ENCODE measurements at places on chromosomes 2 and 18.

GRCh38 chr18:54888933-54889332 lies 60.7 kb downstream of the RAB27B start:
- peak; percentile 19 for DNase-seq

- DNase-seq = no peak
These were observed 187.6 kb upstream of the HNMT start for GRCh38 chr2:137776697-137777096.

GRCh38 chr2:103249462-103249861 lies 487.6 kb downstream of the TMEM182 start:
- no peak for DNase-seq

DNA sequence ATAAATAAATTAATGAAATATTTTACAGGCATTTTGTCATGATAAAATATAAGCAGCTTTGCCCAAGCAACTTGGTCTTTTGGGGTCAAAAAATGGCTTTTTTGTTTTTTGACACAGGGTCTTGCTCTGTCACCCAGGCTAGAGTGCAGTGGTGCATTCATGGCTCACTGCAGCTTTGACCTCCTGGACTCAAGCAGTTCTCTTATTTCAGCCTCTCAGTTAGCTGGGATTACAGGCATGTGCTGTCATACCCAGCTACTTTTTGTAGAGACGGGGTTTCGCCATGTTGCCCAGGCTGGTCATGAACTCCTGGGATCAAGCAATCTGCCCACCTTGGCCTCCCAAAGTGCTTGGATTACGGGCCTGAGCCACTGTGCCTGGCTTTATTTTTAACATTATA lies 51.0 kb downstream of the ABI2 start:
- no peak for DNase-seq

- no peak for DNase-seq
These were observed 27.8 kb upstream of the DARS1 start for GRCh38 chr2:136013136-136013685.

- DNase-seq = no peak
These were observed 259.2 kb downstream of the ASXL3 start for GRCh38 chr18:33837191-33837590.

GRCh38 chr18:59219672-59220163 lies at the start of gene GRP:
TSS of gene GRP (plus strand) at chr18:59220158. CDS start at chr18:59220266, 108 bp downstream.
- no peak for DNase-seq

DNA sequence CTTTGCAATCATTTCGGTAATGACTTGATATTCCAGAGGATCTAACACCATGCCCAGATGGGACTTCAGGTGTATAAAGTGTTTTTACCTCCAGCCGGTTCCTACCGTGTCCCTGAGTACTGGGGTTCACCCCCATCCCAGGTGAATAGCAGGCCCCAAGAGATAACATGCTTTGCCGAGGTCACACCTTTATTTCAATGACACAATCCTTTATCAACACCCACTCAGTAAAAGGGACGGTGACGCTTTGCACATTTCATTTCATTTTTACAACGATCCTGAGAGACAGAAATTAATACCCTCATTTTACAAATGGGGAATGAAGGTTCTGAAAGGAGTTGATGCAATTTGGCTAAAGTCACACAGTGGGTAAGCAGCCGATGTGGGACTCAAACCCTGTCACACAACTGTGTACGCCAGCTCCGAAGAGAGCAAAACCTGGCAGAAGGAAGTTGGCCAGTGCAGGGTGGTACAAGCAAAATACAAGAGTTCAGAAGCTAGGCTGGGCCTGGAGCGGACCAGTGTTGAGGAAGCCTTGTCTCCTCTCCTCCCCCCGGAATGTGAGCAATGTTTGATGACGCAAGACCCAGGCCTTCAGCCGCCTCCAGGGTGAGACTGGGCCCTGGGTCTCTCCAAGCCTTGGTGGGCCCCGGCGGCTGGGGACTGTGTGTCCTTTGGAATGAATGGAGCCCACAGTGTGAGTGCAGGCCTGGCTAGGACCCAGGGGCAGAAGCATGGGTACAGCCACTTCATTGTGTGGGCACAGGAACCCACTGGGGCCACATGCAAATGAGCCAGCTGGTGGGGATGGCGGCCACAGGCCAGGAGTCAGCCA lies 139.6 kb upstream of the MYCN start:
- peak; percentile 23 for DNase-seq

GRCh38 chr2:151729837-151730236 lies 4.4 kb downstream of the NEB start:
- no peak for DNase-seq

DNA sequence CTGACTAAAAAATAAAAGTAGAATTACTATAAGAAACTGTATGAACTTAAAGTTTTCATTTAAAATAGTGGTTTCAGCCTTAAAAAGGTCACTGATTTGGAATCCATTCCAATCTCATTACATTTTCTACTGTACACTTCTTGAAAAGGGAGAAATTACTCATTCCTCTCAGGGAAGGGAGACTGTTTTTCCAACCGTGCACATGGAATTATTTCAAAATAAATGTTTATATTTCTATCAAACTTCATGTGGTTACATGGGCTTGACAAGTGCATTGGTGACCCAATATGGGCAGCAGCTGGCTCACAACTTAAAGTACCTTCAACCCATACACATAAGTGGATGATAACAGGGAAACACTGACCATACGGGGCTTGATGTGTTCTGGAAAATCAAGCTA lies 324.5 kb upstream of the THUMPD2 start:
- peak; percentile 73 for DNase-seq

GRCh38 chr2:233021771-233022170 lies 8.7 kb upstream of the NGEF start:
- DNase-seq = peak; percentile 26

DNA sequence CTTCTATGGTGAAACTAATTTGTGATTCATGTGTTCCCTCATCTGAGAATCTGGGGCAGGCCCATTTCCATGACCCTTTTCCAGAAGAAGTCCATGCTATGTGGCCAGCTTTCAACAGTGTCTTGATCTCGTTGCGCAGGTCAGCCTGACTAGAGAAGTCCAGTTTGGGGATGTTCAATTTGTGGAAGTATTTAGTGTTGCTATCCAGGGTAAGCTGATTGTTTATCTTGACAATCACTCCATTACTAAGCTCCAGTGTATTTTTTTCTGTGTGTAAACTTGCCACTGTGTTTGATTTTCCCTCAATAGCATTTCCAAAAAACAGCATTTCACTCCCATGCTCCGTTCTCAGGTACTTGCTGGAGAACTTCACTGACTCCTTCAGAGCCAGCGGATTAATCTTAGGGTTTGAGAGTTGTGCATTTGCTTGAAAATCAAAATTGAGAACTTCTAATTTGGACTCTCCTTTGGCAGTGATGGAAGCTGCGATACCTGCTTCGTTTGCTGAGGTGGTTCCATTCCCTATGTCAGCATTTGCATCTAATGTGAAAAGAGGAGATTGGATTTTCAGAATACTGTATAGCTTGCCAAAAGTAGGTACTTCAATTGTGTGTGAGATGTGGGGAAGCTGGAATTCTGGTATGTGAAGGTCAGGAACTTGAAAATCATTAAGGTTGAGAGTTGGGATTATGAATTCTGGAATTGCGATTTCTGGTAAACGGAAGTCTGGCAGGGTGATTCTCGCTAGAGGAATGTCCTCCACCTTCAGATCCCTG lies 35.7 kb downstream of the APOB start:
- DNase-seq = no peak

- peak; percentile 14 for DNase-seq
These were observed 3.3 kb downstream of the PPP1R7 start for GRCh38 chr2:241153616-241154015.

Measured in astrocyte of the hippocampus (primary cell).